ENCODE measurements at places on chromosomes 6 and 20. TPM values are rescaled to one million over a fixed set of nuclear protein-coding genes. Genes with fewer than 3 reads are reported as not detected.

The NANP gene
- total RNA-seq: 8.9 TPM

The SYCP2L gene
- total RNA-seq: 8.2 TPM

The SERINC1 gene
- total RNA-seq: 297 TPM

The PCK1 gene
- 0.79 TPM for total RNA-seq

The TSBP1 gene
- not detected for total RNA-seq

The RBBP9 gene
- 21.9 TPM for total RNA-seq
